ENCODE measurements at places on chromosomes 1 and 21.

GRCh38 chr1:14062669-14063068, 362.7 kb downstream of the PRDM2 start:
- DNase-seq = no peak

DNA sequence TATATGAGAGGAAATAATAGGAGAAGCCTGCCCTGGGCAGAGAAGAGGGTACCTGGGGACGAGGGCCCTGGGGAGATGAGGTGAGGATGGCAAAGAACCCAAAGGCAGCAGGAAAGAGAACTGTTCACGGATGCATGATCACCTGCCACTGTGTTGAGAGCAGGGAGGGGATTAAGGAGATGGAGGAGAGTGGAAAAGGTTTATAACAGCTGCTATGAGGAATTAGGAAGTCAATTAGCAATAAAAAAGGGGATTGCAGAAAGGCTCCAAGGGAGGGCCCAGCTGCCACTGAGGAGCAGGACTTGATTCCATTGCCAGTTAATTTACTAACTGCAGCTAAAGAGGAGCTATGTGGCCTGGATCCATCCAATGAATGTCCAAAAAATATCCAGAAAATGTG, 61.1 kb downstream of the GFI1 start:
- no peak for DNase-seq

DNA sequence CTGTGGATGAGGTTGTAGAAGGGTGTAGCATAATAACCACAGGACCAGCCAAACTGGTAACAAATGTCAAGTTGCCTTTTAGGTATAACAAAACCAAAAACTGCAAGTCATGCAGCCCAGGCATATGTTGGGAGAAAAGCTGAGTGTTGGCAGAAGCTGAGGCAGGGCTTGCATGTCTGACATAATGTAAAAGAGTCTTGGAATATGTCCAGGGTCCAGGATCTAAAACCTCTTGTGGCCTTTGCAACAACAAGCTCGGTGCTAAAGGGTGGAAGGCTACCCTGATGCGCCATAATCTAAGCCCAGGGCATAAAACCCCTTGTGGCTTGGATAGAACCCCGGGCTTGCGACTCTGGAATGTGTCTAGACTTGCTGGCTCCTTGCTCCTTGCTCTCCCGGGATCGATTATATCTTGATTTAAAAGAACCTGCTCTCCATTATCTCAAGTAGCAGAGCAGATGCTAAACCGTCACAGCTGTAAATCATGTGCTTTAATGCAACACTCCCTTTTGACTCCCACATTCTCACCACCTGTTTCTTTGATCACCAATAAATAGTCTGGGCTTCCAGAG, 26.5 kb upstream of the SLC35A3 start:
- DNase-seq = peak; percentile 45

DNA sequence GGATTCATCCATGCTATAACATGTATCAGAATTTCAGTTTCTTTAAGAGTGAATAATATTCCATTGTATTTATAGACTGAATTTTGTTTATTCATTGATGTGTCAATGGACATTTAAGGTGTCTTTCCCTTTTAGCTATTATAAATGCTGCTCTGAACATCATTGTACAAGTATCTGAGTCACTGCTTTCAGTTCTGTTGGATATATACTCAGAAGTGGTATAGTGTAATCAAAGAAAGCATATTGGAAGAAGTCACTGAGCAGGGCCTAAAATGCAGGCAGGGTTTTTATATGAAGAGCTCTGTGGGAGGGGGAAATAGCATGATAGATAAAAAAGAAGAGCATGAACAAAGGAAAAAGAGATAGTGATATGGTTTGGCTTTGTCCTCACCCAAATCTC, 22.5 kb downstream of the TYW3 start:
- DNase-seq = no peak

GRCh38 chr1:221669441-221669840, 72.4 kb downstream of the DUSP10 start:
- DNase-seq = no peak

DNA sequence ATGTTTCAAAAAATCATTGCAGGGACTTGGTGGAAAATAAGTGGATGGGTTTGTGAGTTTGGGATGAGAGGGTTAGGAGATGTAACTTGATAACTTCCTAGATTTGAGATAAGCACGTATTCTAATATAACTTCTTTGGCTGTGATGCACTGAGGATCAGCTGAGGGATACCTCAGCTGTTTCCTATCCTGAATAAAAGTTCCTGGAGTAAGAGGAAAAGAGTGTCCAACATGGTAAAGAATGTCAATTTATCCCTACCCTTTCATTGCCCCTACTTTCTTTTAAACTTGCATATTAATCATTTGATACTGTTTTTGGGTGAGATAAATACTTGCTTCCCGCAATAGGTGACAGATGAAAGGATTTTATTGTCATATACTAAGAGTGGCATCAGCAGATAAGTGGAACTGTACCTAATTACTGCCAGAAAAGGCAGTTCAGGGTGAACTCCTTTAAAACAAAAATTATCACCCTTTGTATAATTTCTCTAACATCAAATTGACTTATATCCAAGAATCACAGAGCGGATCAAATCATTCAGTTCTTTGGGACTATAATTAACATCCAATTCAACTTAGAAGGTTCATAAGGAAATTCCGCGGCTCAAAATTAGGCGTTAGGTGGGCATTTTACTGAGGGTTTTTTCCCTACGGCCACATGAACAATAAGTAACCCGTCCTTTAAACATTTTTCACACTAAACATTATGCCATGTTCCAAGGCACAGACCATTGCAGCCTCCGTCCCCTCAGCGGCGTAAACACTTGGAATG, 1.4 kb upstream of the SUCO start:
- DNase-seq = no peak

DNA sequence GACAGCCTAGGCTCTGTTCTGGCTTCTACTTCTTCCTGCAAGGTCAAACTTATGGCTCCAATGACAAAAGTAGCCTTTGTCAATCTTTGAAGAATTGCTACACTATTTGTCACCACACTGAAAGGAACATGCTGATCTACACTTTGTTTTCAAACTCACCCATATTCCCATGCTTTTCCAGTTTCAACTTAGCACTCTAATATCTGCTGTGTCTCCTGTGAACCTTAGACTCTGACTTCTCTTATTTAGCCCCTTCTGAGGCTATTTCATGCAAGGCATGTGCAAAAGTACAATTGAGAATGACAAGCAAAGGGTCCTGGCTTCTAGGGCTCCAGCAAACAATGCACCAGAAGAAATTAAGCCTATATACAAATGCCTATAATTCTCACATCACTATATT, 374.9 kb downstream of the VAV3 start:
- DNase-seq = no peak

GRCh38 chr1:154791292-154792166, 78.6 kb downstream of the KCNN3 start:
- DNase-seq = no peak

DNA sequence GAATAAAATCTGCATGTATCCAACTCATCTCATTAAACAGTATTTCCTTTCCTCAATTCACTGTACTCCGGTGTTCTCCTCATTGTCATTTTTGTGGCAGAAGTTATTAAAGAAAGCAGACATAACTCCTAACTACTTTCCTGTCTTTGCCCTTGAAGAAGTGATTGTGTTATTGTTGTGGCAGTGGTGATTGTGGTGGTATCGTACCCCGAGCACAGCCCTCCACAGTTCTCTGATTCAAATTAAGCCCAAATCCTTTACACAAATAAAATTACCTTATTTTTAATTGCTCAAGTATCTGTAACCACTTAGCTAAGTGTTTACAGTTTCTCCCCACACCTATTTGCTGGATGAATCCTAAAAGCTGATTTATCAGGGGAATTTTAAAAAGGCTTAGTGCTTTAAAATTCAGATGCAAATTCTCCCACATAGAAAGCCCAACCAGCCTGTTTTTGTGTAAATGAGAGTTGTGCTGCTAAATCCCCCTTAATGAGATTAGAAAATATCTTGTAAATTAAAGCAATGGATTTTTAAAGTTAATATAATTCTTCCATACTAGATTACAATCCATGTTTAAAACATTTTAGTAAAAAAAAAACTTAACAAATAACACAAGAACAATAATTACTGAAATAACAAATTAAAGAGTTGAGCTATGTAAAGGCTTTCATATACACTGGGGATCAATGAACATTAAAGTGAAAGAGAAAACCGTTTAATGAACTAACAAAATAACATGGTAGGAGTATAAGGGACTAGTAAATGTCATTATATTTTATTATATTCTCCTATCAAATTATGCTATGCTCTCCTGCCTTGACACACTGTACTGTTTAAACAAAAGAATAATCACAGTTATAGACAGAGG, 259.0 kb downstream of the NEGR1 start:
- DNase-seq = no peak

DNA sequence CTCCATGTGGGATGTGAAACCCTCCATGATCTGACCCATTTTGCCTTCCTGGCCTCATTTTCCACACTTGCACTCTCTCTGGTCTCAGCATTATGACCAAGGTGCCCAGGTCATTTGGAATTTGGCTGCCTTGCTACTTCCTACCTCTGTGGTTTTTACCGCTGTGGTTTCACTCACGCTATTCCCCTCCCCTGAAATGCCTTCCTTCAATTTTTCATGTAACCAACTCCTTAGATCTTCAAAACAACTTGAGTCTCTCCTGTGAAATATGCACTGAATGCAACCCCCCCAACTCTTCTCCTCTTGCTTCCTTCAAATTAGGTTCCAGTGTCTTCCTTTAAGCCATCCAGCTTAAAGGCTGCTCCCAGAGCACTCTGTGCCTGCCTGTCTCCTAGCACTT, 50.1 kb downstream of the PHC2 start:
- DNase-seq = no peak

- DNase-seq = no peak
Measured at GRCh38 chr1:238474263-238474662, 583.5 kb upstream of the ZP4 start.

GRCh38 chr1:93702111-93702827, 20.6 kb upstream of the BCAR3 start:
- DNase-seq = no peak

- peak; percentile 14 for DNase-seq
Measured at GRCh38 chr1:43414634-43415223, 25.0 kb downstream of the SZT2 start.

DNA sequence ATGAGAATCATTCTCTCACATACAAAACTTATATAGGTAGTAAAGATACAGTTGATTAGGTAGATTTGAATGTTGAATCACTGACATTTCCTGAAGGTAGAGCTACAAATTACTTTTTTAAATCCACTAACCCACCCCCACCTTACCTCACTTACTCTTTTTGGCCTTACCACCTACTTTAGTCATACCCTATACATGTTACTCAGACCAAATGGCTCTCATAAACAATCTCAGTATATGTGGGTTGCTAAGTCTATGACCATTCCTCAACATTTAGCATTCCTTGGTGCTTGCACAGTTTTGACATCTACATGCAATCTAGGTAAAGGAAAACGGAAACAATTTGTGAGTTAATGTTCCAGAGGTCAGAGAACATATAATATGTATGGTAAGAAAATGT, 26.3 kb downstream of the SYDE2 start:
- no peak for DNase-seq

DNA sequence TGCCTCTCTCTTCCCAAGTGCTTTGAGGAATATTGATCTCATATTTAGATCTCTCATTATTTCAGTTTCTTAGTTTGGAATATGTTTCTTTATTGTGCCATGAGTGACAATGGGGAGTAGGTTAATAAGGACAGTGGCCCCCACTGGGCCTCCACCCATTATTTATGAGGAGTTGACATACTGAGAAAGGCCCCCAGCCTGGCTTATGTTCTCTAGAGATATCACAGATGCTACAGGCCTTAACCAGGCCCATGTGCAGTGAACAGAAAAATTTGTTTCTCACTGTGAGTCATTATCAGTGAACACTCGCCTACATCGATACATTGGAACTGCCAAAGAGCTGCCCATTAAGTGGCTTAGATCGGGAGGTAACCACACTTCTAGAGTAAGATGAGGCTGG, 35.7 kb upstream of the SYT6 start:
- no peak for DNase-seq

DNA sequence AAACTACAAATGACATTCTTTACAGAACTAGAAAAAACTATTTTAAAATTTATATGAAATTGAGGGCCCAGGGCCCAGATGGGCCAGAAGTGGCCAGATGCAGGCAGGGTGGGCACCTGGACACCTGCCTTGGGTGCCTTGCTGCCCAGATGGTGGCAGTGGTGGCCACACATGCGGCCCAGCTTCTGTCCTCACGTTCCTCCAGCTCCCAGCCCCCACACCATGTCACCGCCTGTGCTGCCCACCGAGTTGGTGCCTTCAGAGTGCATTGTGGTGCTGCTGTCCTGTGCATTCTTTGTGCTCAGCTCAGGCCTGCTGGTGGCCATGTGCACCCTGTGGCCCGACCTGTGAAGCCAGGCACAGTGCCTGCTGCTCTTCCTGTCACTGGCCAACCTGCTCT, 216.8 kb upstream of the CXADR start:
- no peak for DNase-seq

GRCh38 chr21:32099812-32100416, 178.9 kb downstream of the MIS18A start:
- DNase-seq = no peak

DNA sequence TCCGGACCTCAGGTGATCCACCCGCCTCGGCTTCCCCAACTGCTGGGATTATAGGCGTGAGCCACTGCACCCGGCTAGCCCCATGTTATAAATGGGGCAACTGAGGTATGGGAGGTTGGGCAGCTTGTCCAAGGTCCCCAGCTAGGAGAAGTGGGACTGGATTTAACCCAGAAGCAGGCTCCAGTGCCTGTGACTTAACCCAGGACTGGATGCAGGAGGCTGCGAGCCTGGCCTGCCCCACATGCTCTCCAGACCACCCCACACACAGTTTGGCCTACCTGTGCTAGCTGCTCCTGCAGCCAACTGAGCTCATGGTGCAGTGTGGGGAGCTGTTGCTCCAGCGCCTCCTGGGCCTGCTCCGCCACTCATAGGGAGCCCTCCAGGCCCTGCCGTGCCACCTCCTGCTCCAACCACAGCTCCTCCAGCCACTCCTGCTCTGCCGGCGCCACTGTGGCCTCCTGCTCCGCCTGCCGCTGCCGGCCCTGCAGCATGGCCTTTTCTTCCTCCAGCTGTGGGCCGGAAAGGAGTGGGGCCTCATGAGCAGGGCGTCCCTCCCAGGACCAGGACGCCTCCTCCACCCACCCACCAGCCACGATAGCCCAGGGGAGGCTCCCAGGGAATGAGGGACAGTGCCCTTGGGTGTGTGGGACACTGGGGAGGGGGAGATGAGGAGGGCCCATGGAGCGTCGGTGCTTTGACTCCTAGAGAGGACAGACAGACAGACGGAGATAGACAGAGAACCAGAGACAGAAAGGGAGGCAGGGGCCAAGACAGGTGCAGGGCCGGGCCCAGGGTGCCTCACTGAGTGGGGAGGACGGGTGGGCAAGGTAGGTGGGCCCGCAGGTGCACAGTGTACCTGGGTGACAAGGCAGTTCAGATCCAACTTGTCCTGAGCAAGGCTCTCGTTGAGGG, 12.4 kb upstream of the NBPF1 start:
- DNase-seq = no peak

DNA sequence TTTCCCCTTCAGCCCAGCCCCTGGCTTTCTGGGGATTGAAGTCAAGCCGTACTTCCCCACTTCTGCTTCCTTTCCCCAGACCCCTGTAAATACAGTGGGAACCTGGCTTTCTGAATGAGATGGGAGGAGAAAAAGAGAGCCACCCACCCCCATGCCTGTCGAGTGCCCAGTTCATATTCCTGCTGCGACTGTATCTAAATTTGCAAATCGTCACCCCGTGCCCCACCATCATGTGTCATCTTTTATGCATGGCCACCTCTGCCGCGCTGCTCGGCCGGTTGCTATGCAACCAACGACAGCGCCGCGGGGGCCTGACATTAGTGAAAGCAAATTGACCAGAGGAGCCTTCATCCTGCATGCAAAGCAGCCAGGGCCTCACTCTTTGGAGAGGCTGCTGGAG, 143.0 kb downstream of the ELAVL4 start:
- DNase-seq = no peak

GRCh38 chr1:216523449-216524190, 100.4 kb upstream of the USH2A start:
- DNase-seq = peak; percentile 30
